ENCODE measurements at places on chromosomes 1 and 21.
A peak's percentile ranks its signal among the peaks of the same experiment; 100 is the strongest.

DNA sequence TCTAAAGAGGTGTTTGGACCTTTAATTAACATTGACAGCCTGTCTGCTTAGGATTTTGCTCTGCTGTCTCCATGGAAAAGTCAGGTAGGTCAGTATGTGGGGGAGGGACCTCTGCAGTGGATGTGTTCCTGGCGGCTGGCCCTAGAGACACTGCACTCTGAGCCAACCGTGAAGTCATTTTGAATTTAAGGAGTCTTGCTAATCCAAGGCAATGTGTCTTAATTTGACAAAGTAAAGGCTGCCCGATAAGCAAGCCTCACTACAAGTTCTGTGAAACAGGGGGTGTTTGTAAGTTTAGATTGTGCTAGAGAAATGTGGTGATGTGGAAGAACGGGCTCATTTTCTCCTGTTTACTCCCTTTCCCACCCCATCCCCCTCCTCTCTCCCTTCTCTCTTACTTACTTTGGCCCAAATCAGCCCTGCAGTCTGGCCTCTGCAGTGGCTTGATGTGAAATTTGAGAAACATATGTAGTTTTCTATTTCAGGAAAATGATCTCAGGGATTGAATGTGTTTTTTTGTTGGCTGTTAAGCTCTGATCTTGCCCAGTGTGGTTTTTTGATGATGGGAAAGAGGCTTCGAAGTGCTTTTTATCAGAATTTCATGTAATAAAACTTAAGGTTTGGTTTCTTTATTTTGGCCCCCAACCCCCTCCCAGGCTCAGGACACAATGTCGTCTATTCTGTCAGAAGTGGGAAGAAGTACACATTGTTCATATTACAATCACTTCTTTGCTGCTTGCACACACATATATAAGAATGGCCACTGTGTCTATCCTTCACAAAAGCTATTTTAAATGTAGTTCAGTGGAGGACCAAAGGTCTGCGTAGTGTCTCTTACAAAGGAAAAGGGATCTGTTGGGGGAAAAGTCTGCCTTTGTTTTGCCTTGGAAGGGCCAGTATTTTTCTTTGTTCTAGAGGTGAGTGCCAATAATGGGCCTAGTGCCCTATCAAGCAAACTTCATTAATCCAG, 96.6 kb downstream of the FGGY start:
- DNase-seq = no peak

DNA sequence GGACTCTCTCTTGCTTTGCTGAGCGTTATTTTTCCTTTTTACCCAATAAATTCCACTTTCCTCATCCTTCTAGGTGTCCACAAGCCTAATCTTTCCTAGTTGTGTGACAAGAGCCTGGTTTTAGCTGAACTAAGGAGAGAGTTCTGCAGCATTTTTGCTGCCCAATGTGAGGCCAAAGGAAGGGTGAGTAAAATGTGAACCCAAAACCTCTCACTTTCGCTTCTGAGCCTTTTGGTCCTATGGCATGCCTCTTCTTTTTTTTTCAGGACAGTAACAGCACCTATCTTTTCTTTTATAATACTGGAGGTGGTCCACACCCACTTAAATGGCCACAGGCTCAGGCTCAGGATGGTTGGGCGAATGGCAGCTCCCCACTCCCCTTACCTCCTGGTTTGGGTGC, 111.1 kb downstream of the COP1 start:
- no peak for DNase-seq

GRCh38 chr1:204073837-204074273, 940 bp downstream of the SOX13 start:
- DNase-seq = no peak

GRCh38 chr1:165235777-165236291, 120.7 kb downstream of the LMX1A start:
- DNase-seq = peak; percentile 44

- DNase-seq = no peak
Observed at GRCh38 chr1:16145030-16145661, 10.7 kb downstream of the EPHA2 start.

GRCh38 chr1:197399755-197400521, 131.9 kb downstream of the CRB1 start:
- peak; percentile 23 for DNase-seq

DNA sequence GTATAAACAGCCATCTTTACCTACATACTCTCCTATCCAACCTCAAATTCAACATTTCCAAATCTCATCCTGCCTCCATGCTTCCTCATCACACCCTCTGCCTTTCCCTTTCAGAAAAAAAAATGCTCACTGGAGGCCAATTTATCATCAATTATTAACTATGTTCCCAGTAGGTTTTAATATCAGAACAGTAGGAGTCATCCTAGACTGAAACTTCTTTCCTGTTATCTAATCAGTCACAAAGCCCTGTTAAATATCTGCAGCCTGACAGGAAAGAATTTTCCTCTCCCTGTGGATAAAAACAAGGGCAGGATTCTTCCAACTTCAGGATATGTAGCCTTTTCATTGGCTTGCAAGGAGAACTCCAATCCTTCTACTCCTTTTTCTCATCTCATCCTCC, 28.4 kb downstream of the EGLN1 start:
- DNase-seq = no peak

DNA sequence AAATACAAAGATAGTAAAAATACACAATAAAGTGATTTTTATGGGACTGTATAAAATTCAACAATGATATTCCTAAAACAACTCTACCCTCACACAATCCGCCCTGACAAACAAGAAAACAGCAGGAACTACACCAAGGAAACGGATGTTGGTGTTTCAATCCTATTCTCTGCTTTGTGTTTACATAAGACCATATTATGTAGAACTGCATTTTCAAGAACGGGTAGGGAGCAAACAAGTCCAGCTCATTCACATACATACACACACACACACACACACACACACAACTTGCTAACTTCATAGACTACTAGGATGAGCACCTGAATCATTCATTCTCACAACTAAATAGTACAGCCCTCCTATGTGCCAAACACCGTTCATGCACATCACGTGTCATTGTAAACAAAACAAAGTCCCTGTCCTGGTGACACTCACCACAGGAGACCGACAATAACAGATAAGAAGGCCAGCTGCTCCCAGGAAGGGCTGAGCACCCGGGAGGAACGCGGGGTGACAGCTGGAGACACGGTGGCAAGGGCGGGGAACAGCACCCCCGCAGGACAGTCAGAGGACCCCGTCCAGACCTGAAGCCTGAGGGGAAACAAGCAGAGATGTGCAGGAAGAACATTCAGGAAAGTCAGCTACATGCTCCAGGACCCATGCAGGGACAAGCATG, 43.0 kb downstream of the NPHP4 start:
- no peak for DNase-seq

Data from GM13977 (cell line).